ENCODE measurements at places on chromosomes 13 and 19.

DNA sequence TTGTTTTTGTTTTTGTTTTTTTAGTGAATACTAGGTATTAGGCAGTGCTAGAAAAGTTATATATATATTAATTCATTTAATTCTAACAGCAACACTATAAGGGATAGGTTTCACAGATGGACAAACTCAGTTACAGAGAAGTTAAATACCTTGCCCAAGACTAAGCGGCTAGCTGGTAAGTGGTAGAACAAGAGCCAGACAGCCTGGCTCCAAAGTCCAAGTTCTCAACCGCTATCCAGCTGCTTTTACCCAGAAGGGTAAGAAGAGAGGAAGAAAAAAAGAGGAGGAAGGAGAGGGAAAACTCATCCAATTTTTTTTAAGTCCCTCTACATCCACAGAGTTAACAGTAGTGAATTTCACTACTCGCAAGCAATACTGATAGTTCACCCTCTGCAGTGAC, 217.0 kb downstream of the SPRY2 start:
- no peak for DNase-seq

DNA sequence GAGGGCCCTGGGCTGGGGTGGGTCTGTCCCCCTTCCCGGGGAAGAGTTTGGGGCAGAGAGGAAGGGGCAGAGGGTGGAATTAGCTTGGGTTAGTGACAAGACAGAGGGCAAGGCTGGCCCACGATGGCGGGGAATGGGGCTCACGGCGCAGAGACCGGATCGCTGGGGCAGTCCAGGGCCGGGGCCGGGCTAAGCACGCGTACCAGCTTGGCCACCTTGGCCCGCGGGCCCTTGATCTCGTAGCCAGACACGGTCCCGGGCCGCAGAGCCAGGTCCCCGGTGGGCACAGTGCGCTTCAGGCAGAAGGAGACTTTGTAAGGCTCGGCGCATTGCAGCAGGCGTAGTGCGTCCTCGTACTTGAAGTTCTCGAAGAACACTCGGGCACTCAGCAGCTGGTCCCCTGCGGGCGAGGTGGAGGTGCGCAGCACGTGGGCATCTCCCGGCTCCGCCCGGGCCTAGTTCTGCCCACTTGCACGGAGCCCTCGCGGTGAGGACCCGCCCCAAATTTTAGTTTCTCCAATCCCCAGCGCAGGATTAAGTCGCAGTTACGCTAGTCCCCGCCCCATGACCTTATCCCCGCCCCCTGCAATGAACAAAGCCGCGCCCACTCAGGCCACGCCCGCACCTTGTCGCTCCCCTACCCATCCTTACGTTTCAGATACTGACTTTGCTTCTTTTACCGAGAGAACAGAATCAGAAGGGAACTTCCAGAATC, 8.6 kb upstream of the HIPK4 start:
- DNase-seq, result no peak

DNA sequence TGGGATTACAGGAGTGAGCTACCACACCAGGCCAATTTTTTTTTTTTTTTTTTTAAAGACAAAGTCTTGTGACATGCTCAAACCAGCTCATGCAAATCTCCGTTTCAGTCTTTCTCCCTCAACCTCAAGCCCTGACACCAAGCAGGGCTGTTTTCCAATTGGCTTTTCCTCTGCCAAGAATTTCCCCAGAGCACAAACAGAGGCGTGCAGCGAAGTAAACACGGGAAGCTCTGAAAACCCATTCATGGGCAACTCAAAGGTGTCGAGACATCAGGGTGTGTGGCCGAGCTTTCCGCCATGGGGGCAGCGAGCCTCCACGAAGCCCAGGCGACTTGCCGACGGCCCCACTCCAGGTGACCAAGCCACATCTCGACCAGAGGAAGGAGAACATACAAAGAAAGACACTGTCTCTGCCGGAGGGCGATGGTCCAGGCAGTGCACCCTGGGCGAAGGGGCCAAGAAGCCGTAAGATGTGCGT, 70.0 kb downstream of the INSR start:
- DNase-seq, result no peak

DNA sequence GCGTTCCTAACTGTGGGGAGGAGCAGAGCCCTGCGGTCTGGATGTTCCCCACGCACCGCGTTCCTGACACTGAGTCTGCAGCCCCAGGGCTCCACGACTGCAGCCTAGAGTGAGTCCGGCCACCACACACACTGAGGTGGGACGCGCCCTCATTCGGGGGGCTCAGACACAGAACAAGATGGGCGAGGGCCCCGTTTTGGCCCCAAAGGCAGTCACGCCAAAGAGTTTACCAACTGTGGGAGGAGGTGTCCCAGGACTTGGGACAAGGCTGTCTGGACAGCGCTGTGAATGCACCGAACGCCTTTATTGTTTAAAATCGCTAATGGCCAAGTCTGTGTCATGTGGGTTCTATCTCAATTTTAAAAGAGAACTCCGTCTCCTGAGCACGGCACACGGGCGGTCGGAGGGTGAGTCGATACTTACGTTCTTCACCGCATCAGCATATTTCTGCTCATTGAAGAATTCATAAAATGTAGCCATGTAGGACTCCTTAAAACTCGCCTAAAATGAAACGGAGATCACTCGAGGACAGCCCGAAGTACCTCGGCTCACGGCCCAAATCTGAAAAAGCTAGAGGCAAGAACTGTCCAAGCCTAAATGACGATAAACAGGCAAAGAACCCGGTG, 35.2 kb upstream of the C13orf46 start:
- no peak for DNase-seq

DNA sequence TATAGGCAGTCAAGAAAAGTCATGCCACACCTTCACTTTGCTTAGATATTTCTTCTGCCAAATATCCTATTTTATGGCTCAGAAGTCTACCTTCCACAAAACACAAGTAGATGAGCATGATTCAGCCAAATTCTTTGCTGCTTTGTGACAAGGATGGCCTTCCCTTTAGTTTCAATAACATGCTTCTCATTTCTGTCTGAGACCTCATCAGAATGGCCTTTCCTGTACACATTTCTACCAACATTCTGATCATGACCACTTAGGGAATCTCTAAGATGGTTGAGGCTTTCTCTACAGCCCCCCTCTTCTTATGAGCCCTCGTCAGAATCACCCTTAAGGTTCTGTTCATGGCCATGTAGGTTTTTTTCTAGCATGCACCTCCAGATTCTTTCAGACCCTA, 96.2 kb downstream of the COL4A2 start:
- no peak for DNase-seq

GRCh38 chr19:28405346-28405742, 807.6 kb downstream of the UQCRFS1 start:
- no peak for DNase-seq

All from D721Med (cell line).